ENCODE measurements at places on chromosomes 3 and 15. TPM values are rescaled to one million over a fixed set of nuclear protein-coding genes. Genes with fewer than 3 reads are reported as not detected.

Gene SLC22A13
- total RNA-seq: 0.17 TPM

- no peaks in the 10 kb centered on the region for H3K36me3 ChIP-seq
- H3K4me1 ChIP-seq: no peaks in the 10 kb centered on the region
- H3K4me3 ChIP-seq: no peak overlapping the region
- H3K27me3 ChIP-seq: no peaks in the 10 kb centered on the region
Measured at GRCh38 chr3:181952929-181953328, 241.2 kb downstream of the SOX2 start.

DNA sequence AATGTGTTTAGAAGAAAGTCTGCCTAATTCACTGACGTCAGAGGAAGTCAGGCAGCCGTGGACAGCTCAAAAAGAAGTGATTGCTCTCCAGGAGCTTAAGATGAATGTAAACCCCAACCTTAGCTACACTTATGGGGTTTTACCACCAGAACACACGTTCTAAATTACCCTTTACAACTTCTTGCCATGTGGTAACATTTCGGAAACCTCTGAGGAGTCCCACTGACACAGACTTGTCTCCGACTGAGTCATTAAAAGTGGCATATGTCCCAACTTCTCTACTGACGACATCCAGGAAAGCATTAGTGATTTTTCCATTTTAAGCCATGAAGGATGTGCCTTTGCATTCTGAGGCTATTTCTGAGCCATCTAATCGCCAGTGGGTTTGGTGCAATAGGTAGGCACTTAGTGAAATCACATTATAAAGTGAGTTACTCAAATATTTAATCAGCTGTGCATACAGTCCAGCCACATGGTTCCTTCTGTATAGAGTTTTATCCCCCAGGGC lies 32.4 kb downstream of the C2CD4A start:
- no peak overlapping the region for H3K27ac ChIP-seq
- no peaks in the 10 kb centered on the region for H3K36me3 ChIP-seq
- no peaks in the 10 kb centered on the region for H3K27me3 ChIP-seq
- no peaks in the 10 kb centered on the region for H3K4me1 ChIP-seq

- no peak for DNase-seq
- peaks cover 23% of the 10 kb centered on the region for H3K4me1 ChIP-seq
- H3K27ac ChIP-seq: no peak overlapping the region
- no peaks in the 10 kb centered on the region for H3K36me3 ChIP-seq
- H3K4me3 ChIP-seq: no peak overlapping the region
- H3K27me3 ChIP-seq: no peaks in the 10 kb centered on the region
Measured at GRCh38 chr3:53144862-53145712, 14.9 kb upstream of the RFT1 start.

DNA sequence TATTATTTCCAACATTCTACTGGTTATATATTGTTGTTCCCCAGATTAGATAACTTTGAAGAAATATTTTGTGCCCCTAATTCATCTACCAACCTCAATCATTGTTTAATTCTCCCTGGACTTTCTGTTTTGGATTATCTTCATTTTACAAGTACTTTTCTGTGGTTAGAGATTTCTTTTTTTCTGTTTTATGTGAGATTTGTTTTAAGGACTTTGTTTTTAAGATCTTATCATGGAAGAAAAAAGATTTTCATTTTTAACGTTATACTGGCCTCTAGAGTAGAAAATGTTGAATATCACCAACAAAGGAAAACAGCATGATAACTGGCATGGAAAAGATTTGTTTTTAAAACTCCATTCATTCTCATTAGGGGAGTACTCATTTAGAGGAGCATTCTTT lies 210.9 kb upstream of the KCNMB2 start:
- H3K4me1 ChIP-seq: peaks cover 19% of the 10 kb centered on the region
- H3K4me3 ChIP-seq: no peak overlapping the region
- H3K27me3 ChIP-seq: no peaks in the 10 kb centered on the region
- no peak overlapping the region for H3K27ac ChIP-seq

GRCh38 chr3:54999159-54999558 lies 71.3 kb upstream of the LRTM1 start:
- no peak overlapping the region for H3K27ac ChIP-seq
- H3K4me1 ChIP-seq: peaks cover 9% of the 10 kb centered on the region
- H3K4me3 ChIP-seq: no peak overlapping the region
- no peaks in the 10 kb centered on the region for H3K27me3 ChIP-seq
- DNase-seq: peak; percentile 66
